Fibroblast of skin of scalp (primary cell): ENCODE measurements at places on chromosomes 6 and 20.

DNA sequence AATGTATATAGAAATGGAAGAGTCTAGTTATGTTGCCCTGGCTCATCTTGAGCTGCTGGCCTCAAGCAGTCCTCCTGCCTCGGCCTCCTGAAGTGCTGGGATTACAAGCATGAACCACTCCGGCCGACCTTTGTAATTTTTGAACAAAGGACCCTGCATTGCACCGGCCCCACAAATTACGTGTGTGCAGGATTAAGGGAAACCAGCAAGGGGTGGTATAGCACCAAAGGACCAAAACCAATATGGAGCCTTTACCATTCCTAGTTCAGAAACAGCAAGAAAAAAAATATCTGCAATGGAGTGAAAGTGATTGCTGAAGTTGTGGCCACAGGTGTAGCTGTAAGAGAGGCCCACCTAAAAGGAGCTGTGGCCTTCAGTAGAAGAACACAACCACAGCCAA lies 8.2 kb upstream of the TRERF1 start:
- DNase-seq = no peak

DNA sequence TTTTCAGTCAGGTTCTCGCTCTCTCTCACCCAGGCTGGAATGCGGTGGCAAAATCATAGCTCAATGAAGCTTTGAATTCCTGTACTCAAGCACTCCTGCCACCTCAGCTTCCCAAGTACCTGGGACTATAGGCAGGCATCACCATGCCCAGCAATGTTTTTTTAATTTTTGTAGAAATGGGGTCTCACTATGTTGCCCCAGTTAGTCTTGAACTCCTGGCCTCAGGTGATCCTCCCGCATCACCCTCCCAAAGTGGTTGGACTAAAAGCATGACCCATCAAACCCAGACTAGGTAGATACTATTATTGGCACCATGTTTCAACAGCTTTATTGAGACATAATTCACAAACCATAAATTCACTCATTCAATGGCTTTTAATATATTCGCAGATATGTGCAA lies 72.7 kb upstream of the RUNX2 start:
- no peak for DNase-seq

DNA sequence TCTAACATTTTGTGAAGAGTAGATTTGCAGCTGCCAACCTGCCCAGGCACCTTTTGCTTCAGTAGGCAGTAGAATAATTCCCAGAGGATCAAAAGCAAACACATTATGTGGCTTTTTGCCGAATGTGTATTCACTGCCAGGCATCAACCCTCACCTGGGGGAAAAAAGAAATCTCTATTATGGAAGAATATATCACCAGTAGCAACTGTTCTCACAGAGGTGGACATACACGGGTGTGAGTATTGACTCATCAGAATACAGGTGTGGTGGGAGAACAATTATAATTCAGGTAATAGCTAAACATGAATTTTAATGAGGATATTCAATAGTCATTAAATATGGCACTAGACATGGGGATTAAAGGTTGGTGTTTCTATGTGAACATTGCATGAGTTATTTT lies 910.7 kb downstream of the TFAP2A start:
- no peak for DNase-seq

- DNase-seq = no peak
Measured at GRCh38 chr20:50019466-50020256, 36.9 kb downstream of the SNAI1 start.

GRCh38 chr6:8060346-8060745 lies 3.8 kb downstream of the BLOC1S5 start:
- DNase-seq = no peak

GRCh38 chr6:133183691-133184090 lies 57.5 kb upstream of the EYA4 start:
- no peak for DNase-seq

- DNase-seq = peak; percentile 11
Measured at GRCh38 chr6:45185403-45186251, 142.5 kb upstream of the RUNX2 start.

GRCh38 chr20:11694467-11694866 lies 223.2 kb upstream of the BTBD3 start:
- DNase-seq = no peak

- no peak for DNase-seq
Measured at GRCh38 chr6:63395381-63395780, 75.6 kb upstream of the LGSN start.

DNA sequence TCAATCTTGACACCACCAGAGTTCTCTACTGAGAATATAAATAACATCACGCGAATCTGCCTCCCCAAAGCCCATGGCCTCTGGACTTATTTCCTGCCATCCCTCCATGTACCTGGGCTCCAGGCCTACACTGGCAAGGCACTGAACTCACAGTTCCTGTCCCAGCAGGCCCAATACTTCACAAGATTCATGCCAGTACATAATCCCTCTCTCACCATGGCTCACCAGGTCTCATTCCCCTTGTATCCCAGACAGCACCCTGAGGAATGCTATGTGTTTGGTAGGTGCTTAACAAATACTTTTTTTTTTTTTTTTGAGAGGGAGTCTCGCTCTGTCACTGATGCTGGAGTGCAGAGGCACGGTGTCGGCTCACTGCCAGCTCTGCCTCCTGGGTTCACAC lies 1.9 kb downstream of the KIF16B start:
- DNase-seq = no peak

GRCh38 chr20:49659056-49659455 lies 54.6 kb downstream of the B4GALT5 start:
- no peak for DNase-seq

DNA sequence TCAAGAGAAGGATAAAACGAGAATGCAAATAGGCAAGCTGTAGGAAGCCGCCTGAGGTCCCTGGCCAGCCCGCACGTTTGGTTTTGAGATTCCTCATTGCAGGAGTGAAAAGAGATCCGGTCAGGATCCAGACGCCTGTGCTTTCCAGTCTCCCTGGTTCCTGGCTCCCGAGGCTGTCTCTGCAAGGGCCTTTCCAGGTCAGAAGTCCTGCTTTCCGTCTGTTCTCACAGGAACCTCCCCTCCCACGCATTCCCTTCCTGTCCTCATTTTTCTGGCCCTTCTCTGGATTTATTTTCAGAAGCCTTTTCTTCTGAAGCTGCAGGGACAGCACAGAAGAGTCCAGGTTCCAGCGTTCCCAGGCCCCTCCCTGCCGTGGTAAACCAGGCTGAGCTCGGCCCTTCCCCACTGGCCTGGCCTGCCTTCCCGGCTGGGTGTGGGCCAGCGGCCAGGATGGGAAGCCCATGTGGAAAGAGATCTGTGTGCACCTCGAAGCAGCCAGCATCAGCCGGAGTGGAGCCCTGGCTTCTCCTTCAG lies 54.0 kb downstream of the TMEM242 start:
- DNase-seq = no peak
